ENCODE measurements at places on chromosomes 12 and 14.

GRCh38 chr12:6703631-6704030 is 3.0 kb upstream of the PIANP start:
- no peak for DNase-seq

GRCh38 chr12:43106355-43106754 is 445.6 kb downstream of the ADAMTS20 start:
- DNase-seq = no peak

DNA sequence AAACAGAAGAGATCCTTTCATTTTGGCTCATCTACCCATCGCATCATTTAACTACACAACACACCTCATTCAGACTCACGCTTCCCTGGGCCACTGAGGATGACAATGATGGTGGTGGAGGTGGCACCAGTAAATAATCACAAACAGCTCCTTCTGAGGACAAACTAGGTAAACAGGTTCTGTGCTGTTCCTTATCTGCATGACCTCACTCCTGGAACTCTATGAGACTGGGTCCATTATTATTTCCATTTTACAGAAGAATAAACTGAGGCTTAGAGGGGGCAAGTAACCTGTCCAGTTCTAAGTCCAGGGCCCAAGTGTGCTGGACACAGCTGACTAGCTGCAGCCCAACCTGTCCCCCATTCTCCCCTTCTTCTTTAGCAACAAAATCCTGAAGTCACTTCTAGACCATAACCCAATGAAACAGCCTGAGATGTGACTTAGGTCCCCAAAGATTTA is 50.4 kb downstream of the ITPK1 start:
- DNase-seq = no peak

DNA sequence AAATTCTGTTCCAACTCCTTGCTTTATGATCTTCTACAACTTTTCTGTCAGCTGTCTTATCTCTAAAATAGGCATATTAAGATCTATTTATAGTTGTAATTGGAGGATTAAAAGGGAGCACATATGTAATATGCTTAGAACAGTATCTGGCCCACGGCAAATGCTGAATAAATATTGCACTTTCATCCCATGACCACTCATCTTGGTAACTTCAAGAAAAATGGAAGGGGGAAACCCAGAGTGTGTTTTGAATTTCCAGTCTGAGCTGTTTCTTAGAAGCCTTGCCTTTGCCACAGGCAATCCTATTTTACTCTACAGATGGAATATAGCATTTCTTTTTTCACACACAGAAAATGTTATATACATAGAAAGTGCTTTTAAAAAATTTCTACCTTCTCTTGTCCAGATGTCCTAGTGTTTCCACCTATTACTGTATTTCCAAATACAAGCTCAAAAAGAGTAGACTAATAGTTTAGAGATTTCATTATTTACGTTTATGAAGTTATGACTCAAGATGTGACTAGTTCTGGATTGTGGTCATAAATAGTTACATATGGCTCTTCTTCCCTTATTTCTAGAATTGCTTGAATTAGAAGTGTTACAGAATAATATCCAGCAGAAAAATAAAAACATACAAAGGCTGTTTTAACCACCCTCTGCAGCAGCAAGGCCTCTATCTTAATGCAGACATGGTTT is 6.2 kb upstream of the STXBP6 start:
- DNase-seq = no peak

DNA sequence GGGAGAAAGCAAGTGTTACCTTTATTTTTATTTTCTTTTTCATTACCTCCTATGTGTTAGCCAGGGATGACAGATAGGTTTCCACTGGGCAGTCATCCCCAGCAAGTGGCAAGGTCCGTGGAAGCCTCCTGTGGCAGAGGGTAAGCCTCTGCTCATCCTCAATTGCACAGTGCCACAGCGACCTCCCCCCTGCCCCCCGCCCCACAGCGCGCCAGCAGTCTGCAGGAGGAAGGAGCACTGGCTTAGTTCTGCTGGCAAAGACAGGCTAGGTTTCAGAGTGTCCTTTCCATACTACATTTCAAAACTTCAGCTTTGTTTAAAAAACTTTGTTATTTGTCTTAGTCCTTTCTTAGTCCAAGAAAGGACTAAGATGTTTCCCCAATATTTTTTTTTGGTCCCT is 194.7 kb downstream of the EXOC5 start:
- no peak for DNase-seq

DNA sequence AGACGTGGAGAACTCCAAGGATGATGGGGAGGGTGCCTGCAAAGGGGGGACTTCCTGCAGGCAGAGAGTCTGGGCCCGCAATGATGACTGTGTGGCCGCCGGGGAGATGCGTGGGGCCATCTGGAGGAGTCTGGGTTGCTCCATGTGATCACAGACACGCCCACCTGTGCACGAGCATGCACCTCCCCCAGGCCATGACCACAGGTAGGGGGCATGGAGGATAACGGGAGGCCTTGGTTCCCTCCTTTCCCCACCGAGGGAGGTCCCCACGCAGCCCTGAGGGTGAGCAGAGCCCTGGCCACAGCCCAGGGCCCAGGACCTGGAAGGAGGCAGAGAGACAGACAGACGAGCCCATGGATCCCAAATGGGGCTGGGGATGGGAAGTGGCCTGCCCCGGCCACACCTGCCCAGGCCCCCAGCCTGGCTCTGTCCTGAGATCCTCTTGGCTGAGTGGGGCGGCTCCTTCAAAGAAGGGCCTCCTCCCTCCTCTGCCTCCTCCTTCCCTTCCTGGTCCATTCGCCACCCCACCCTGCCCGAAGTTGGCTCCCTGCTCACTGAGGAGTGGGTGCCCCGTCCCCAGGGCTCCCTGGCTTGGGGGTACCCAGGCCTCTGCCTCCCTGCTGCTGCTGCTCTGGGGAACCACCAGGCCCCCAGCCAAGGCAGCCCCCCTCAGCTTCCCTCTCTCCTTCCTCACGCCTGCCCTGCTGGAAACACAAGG is 138.2 kb downstream of the CALM1 start:
- no peak for DNase-seq

DNA sequence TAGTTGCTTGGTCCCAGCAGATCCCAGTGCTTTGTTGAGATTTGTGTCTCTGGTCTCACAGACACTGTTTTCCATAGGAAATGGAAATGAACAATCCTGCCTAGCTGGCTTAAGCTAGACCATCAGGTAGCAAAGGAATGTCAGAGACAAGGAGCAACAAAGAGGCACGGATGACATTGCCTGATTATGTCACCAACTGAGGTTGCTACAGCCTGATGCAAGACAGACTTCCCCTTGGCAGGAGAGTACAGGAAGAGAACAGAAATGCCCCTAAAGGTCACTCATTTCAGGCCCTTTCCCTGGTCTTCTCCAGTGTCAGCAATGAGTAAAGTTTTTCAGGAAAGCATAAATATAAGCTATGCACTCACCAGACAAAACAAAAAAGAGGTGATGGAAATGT is 2.0 kb upstream of the PRB2 start:
- no peak for DNase-seq

Data from left kidney (tissue), 8 donors.